Dermis lymphatic vessel endothelial cell (primary cell): ENCODE measurements at places on chromosomes 1 and 21. TPM values are rescaled to one million over a fixed set of nuclear protein-coding genes. Genes with fewer than 3 reads are reported as not detected.

The NCF2 gene
- under 0.01 TPM in 1 of 2 replicates, not detected in the other for total RNA-seq

The TCP10L gene
- 0.17 and 0.22 TPM in 2 replicates for total RNA-seq

The MCOLN3 gene
- total RNA-seq, result under 0.01 TPM in 1 of 2 replicates, not detected in the other

The ILDR2 gene
- total RNA-seq, result under 0.01 TPM in 1 of 2 replicates, not detected in the other

The FAM3B gene
- total RNA-seq, result not detected in 2 replicates

The OR2T29 gene
- total RNA-seq, result not detected in 2 replicates

The ANGPTL1 gene
- total RNA-seq, result not detected in 2 replicates

The YARS1 gene
- total RNA-seq, result 53.0 and 55.7 TPM in 2 replicates

The UBL4B gene
- total RNA-seq, result not detected in 2 replicates

The CFHR3 gene
- total RNA-seq, result not detected in 2 replicates

The ZBTB21 gene
- total RNA-seq, result 3.5 and 3.7 TPM in 2 replicates

The FAM110D gene
- 5.5 and 6.3 TPM in 2 replicates for total RNA-seq

The EDN2 gene
- total RNA-seq, result not detected in 2 replicates

The LCE2A gene
- total RNA-seq, result not detected in 2 replicates

The CCDC24 gene
- total RNA-seq, result 0.43 and 0.60 TPM in 2 replicates

The LCE2B gene
- not detected in 2 replicates for total RNA-seq

The AZIN2 gene
- 0.54 and 2.3 TPM in 2 replicates for total RNA-seq

The PTPRF gene
- total RNA-seq, result 28.6 and 56.3 TPM in 2 replicates
